ENCODE measurements at places on chromosomes 3 and 15.

- no peak for DNase-seq
Measured at GRCh38 chr3:81198216-81198615, 563.2 kb downstream of the GBE1 start.

GRCh38 chr3:138594935-138595610, 1.0 kb upstream of the CEP70 start:
- no peak for DNase-seq

DNA sequence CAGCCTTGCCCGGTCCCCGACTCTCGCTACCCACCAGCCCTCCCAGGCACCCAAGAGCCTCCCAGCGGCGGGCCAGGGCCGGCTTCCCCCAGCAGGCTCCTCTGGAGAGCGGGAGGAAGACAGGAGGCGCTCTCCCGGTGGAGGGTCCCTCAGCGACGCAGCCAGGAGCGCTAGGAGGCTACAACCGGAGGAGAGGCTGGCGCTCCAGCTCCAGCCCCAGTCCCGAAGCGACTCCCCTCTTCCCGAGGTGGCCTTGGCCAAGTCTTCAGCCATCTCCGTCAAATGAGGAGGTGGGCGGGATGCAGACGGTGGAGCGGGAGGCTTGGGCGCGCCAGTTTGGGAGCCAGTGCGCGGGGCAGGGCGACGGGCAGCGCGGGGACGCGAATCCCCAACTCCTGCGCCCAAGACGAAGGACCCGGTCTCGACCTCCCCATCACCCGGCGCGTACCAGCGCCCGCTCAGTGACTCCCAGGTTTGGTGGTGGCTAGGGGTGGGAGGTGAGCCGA, 722 bp downstream of the CHRNA3 start:
- no peak for DNase-seq

- DNase-seq, result no peak
Measured at GRCh38 chr3:44114142-44114541, 127.5 kb upstream of the TOPAZ1 start.

DNA sequence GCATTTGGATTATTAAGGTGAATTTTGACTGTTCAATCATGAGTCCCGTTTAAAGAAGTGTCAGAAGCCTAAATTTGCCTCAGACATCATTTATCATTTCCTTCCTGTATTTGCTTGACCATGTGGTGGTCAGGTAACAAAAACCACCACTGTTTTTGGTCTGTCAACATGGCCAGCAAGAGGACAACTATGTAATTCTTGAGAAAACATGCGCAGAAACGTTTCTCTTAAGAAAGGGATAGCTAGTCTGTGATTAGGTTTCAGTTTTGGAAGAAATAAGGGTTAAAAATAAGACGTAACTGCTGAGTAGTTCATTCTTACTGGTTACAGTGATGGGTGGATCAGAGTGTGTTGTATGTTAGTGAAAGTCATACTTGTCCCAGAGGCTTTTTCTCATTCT, 204.5 kb downstream of the AKAP13 start:
- no peak for DNase-seq

- DNase-seq, result no peak
Measured at GRCh38 chr3:32157600-32158264, 51.3 kb downstream of the GPD1L start.

- DNase-seq, result peak; percentile 34
Measured at GRCh38 chr3:30894521-30895251, at the start of gene GADL1. TSS of gene GADL1 (minus strand) at chr3:30894661. CDS start at chr3:30894614, 47 bp downstream.

GRCh38 chr3:153159771-153160397, 2.1 kb upstream of the RAP2B start:
- DNase-seq, result no peak

- DNase-seq, result no peak
Measured at GRCh38 chr3:27034255-27034654, 334.9 kb downstream of the NEK10 start.

GRCh38 chr3:160374472-160374871, 24.6 kb downstream of the IFT80 start:
- DNase-seq, result no peak

- DNase-seq, result no peak
Measured at GRCh38 chr15:69279636-69280035, 19.1 kb upstream of the PAQR5 start.

- DNase-seq, result no peak
Measured at GRCh38 chr3:36696799-36697198, 67.6 kb downstream of the DCLK3 start.

- no peak for DNase-seq
Measured at GRCh38 chr3:41365973-41366372, 166.7 kb downstream of the CTNNB1 start.

DNA sequence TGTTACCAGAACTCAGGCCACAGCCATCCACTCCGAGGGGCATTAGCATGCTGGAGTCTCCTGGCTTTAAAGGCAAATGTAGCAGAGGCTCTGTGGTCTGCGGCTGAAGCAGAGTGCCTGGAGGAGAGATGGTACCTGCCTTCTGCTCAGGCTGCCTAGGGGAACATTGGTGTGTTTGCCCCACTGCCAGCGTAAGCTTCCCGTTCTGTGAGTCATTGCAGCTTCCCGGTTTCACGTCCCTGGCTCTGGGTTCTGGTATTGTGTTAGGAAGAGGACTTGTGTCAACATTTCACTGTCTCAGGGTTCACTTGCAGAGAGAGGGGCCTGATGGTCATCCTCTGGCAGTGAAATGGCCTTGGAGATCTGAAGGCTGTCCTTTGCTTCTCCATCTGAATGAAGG, 1.8 kb downstream of the GASK1A start:
- DNase-seq, result no peak

DNA sequence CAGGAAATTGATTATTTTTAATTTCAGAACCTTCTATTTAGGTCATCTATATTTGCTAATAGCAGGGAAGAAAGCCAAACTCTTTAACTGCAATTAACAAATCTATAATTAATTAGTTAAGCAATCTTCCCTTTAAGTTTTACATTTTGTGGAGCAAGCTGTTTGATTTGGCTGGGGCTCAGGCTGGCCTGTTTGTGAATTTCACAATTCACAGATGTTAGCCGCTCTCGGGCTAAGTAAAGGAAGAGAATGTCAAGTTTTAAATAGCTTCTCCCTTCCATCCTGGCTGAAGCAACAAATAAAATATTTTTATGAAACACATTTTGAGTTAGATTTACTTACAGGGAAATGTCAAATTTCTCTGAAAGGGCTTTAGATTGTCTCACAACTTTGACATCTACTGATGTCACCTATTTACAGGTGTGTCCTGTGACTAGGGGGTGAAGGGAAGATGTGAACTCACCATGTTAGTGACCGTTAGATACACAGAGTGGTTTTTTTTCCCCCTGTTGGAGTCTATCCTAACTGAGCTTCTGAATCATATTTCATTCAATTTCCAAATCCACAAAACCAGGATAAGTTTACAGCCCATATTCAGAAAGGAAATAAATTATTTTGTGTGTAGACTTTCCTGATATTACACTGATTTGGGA, 1.3 kb upstream of the TP63 start:
- DNase-seq, result no peak

GRCh38 chr3:72590732-72591221, 257.5 kb downstream of the SHQ1 start:
- no peak for DNase-seq

DNA sequence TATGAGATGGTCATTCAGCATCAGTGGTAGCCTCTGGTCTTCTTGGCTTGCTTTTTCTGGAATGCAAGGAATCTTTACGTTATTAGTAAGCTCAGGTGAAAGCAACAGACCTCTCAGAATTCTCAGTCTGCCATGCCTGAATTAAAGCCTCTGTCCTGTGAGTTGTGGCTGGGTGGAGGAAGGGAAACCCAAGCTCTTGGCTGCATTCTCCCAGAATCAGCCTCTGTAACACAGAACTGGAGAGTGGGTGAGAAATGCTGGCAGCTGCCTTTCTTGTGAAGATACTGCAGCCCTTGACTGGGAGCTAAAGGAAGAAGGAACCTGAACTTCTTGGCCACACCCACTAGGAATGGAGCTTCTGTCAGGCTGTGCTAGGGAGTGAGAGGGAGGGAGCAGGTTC, 505.8 kb downstream of the EPHA3 start:
- no peak for DNase-seq

DNA sequence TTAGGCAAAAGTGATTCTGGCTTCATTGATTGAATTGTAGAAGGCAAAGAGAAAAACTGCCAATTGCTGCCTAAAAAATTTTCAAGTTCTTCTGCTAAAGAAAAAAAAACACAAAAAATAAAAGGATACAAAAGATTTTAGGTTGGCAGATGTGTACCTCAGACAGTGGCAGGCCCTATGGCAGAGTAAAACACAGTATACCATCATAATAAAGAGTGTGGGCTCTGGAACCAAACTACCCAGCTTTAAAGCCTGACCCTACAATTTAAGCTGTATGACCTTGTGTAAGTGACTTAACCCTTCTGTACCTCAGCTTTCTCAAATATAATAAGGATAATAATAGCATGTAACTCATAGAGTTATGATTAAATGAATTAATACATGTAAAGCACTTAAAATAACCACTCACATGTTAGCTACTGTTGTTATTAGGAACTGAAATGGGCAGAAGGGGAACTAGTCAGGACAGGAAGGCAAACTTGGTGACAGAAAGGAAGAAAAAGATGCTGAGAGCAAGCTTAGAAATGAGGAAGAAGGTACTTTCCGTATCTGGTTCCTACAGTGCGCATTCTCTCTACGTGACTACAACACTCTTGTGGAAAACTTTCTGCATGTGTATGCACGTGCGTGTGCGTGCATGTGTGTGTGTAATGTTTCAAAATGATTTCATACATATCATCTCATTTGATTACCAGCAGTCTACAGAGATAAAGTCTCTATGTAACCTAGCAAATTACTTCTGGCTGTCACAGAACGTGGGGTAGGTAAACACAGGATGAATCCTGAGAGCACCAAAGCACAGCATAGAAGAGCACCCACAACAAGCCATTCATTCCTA, 13.6 kb upstream of the GATM start:
- DNase-seq, result no peak

DNA sequence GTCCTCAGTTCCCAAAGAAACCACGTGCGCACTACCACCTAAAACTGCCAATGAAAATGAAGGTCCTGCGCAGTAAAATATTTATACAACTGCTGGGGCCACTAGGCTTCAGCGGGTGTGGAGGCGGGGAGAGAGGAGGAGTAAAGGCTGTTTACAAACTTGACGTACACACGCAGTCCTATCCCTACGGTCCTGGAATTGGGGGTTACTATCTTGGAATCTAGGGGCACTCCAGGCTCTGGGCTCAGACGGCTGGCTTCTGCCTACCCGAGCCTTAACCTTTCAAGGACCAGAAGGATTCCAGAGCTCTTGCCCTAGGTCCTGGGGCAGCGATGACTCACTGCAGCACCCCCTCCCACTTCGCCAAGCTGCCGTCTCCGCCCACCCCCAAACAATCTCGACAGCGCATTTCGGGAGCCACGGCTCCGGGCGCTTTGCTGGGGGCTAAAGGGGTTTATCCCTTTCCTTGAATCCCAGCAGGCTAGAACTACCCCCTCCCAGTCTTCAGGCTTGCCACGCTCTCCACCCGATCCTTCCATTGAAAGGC, 3.0 kb downstream of the ADAMTS9 start:
- peak; percentile 56 for DNase-seq

DNA sequence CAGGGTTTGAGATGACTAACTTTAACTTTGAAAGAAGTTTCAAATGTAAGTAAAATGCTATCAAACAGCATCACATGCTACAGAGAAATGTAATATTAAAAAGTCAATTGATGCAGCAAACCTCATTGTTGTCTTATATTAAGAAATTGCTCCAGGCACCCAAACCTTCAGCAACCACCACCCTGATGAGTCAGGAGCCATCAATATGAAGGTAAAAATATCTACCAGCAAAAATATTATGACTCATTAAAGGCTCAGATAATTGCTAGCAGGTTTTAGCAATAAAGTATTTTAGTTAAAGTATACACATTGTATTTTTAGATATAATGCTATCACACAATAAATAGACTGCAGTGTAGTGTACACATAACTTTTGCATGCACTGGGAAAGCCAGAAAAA, 746.3 kb downstream of the ZPLD1 start:
- no peak for DNase-seq

GRCh38 chr15:66558271-66558670, 7.5 kb downstream of the LCTL start:
- DNase-seq, result no peak

GRCh38 chr15:50363612-50364011, 8.6 kb upstream of the GABPB1 start:
- no peak for DNase-seq

DNA sequence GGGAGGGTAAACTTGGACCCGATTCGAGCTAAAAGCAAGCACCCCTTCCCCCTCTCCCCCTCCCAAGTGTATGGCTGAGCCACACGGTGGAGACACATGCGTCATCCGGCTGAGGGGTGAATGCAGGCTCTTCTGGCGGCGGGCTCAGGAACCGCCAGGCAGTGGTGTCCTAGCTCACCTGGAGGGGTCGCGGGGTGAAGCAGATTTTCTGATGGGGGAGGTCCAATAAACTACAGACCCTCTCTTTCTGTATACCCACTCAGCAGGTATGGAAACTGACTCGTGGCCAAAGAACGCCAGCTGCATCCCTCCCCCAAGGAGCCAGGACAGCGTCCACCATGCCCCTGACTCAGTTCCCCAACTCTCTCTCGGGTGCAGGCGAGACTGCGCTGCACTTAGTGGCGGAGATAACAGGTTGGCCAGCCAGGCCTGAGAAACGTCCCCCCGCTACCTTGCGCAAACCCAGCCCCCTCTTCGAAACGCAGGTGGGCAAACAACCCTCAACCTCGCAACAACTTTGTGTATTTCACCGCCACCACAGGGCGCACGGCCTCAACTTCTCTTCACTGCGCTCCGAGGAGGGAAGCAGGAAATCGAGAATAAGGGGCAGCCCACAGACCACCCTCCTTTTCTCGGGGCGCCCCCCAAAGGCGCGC, 1.3 kb downstream of the MAGI1 start:
- DNase-seq, result no peak

DNA sequence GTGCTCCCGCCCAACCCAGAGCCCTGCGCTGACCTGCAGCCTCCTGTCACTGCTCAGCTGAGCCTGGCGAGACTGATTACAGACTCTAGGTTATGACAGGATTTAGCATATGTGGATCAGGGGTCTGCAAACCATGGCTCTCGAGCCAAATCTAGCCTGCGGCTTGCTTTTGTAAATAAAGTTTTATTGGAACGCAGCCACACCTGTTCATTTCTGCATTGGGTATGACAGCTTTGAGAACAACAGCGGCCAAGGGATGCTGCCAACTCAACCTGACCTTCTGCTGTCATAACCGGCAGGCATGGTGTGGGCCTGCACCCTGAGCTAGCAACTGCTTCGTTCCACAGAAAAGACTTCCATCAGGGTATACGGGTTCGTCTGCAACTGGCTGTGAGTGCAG, 50.5 kb upstream of the IQSEC1 start:
- DNase-seq, result no peak

DNA sequence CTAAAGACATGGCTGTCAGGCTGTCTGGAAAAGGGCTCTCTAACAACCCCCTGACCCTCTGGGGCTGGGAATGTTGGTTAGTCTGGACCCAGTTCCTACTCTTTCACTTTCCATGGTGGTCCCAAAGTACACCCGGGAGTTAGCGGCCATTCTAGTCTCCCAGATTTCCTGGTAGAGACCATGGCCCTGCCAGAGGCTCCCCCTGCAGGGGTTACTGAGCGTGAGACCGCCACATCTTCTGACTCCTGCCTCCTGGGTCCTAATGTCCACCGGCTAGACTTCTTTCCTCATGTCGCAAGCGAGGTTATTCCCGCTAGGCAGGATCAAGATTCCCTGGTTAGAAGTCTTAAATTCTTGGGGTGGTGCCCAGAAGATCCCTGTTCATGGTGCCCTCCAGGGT, 540.0 kb upstream of the ROBO1 start:
- no peak for DNase-seq
